ENCODE measurements at places on chromosomes 11 and 22. TPM values are rescaled to one million over a fixed set of nuclear protein-coding genes. Genes with fewer than 3 reads are reported as not detected.

DNA sequence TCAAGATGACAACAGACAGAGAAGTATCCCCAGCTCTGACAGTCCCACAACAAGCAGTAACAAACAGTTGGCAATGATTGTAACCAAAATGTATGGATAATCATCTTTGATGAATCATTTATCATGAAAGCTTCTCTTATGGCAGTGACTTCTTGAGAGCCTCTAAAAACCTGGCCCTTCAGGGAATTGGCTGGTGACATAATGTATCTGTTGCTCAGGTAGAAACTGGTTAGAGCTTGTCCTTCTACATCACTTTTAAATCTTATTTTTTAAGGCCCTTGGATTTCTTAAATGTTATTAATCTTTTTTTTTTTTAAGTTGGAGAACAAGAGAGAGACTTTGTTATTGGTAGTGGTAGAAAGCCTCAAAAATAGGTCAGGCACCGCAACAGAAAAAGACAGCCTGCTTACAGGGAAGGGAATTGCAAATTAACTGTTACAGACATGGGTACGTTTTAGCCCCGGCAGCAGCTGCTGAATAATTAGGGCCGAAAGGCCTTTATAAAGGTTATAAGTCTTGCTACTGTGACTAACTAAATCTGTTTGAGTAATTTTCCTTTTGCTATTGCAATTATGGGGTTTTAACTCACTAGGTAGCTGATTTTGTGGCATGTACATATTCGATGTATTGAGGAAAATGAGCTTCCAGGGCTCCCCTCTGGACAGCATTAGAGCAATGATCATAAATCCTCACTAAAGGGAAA, 207.7 kb upstream of the LRRC4C start:
- DNase-seq, result no peak
- H3K4me3 ChIP-seq, result no peak overlapping the region
- no peaks in the 10 kb centered on the region for H3K27me3 ChIP-seq
- H3K27ac ChIP-seq, result no peak overlapping the region

DNA sequence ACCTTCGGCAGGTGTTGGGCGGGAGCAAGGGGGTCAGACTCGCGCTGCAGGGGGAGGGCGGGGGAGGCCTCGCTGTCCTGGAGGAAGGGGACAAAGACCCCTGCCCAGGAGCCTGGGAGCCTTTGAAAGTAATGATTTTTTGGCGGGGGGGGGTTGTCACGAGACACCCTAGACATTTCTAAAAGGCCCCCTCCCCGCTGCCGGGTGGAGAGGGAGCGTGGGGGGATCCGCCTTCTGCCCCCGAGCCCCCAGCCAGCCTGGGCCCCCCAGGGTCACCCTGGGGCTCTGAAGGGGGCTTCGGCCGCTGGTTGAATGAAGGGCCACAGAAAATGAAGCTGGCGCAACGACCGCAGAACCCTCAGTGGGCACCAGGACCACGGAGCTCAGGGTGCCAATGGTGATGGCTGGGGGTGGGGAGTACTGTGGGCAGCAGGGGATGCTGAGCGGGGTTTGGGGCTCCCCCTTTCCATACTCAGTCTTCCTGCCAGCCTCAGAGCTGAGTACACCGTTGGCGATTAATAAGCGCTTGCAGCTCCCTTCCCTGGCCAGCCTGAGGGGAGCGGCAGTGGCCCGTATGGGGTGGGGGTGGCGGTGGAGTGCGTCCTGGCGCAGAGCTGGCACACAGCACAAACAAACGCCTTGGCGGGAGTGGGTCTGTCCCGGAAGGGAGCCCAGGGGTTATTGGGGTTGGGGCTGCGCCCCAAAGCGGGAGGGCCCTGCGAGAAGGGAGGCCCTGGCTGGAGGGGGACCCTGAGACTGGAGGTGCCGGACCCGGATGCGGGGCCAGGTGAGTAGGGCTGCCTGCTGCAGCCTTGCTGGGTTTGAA, 1.2 kb upstream of the DUSP8 start:
- peak overlapping the region; percentile 90 for H3K27ac ChIP-seq
- no peaks in the 10 kb centered on the region for H3K27me3 ChIP-seq
- no peaks in the 10 kb centered on the region for H3K36me3 ChIP-seq
- peak; percentile 35 for DNase-seq

- no peaks in the 10 kb centered on the region for H3K4me1 ChIP-seq
- no peaks in the 10 kb centered on the region for H3K27me3 ChIP-seq
- H3K36me3 ChIP-seq, result no peaks in the 10 kb centered on the region
- no peak overlapping the region for H3K4me3 ChIP-seq
Observed at GRCh38 chr22:17319546-17319945, 49.7 kb upstream of the CECR2 start.

DNA sequence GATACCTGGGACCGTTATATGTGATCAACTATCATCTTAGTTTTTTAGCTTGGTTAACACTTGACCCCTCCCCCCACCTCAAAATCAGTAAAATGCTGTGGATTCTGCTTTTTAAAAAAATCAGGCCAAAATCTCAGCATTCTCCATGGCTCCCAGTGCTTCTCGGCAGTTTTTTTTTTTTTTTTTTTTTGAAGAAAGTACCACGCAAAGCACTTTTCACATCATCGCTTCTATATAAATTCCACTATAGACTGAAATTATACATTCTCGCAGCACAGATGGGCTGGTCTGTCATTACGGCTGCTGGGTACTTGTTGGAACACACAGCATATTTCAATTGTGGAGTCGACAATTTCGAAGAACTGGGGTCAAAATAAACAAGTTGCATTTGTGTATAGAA, 67.7 kb upstream of the PPARA start:
- no peaks in the 10 kb centered on the region for H3K36me3 ChIP-seq
- no peaks in the 10 kb centered on the region for H3K27me3 ChIP-seq
- no peak for DNase-seq

GRCh38 chr22:37626144-37626543, 13.3 kb upstream of the SH3BP1 start:
- H3K27me3 ChIP-seq, result no peaks in the 10 kb centered on the region
- H3K4me1 ChIP-seq, result peaks cover 46% of the 10 kb centered on the region
- no peaks in the 10 kb centered on the region for H3K36me3 ChIP-seq
- no peak overlapping the region for H3K4me3 ChIP-seq
- no peak for DNase-seq

DNA sequence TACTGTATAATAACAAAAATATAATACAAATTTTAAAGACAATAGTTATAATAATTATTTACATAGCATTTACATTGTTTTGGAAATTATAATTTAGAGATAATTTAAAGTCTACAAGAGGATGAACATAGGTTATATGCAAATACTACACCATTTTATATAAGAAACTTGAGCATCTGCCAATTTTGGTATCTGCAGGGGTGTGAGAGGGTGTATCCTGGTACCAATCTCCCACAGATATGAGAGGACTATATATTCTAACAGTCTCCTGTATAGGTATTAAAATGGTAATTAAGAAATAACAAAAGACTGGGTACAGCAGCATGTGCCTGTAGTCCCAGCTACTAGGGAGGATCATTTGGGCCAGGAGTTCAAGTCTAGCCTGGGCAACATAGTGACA, 134.4 kb downstream of the APOL5 start:
- H3K27ac ChIP-seq, result no peak overlapping the region
- H3K4me3 ChIP-seq, result no peak overlapping the region
- no peaks in the 10 kb centered on the region for H3K36me3 ChIP-seq
- H3K27me3 ChIP-seq, result no peaks in the 10 kb centered on the region
- DNase-seq, result no peak
- no peaks in the 10 kb centered on the region for H3K4me1 ChIP-seq

GRCh38 chr11:91158891-91159537, 936.2 kb upstream of the CHORDC1 start:
- H3K4me3 ChIP-seq, result no peak overlapping the region
- no peak for DNase-seq
- no peaks in the 10 kb centered on the region for H3K36me3 ChIP-seq
- no peak overlapping the region for H3K27ac ChIP-seq

- H3K27ac ChIP-seq, result no peak overlapping the region
- no peak overlapping the region for H3K4me3 ChIP-seq
- H3K36me3 ChIP-seq, result no peaks in the 10 kb centered on the region
- peaks cover 11% of the 10 kb centered on the region for H3K27me3 ChIP-seq
- no peak for DNase-seq
- H3K4me1 ChIP-seq, result peaks cover 13% of the 10 kb centered on the region
Observed at GRCh38 chr22:37559521-37559900, 769 bp upstream of the CDC42EP1 start.

DNA sequence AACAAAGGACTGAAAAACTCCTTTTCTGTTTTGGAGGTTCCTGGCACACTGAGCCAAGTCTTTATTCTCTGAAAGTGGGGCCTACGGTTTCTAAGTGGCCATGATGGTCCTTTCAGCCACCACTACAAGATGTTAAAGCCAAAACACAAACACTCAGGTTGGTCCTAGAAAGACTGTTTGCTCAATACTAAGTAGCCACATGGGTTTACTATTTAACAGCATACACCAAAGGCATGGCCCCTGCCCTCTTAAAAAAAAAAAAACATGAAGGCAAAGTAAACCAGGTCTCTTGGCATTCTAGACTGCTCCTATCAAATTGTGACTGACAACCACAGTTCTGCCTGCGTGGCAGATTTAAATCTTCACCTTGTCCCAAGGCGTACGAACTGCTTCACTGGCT, 123.6 kb upstream of the BID start:
- no peaks in the 10 kb centered on the region for H3K27me3 ChIP-seq
- H3K27ac ChIP-seq, result no peak overlapping the region
- H3K36me3 ChIP-seq, result no peaks in the 10 kb centered on the region

DNA sequence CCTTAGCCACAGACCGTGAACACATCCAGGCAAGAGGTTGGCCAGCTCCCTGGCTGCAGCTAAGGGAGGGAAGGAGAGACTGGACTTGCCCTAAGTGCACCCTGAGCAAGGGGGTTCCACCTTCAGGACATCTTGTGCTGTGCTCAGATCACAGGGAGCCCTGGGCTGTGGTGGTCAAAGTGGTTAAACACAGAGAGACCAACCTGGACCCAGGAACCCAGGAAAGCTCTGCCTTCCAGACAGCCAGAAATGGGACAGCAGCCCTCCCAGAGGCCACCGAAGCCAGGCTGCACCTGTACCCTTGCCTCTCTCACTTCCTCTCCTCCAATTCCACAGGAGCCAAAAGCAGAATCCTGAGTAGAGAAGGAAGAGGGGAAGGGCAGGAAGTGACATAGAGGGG, 105.2 kb upstream of the TMEM45B start:
- H3K4me1 ChIP-seq, result no peaks in the 10 kb centered on the region
- no peaks in the 10 kb centered on the region for H3K27me3 ChIP-seq
- no peak for DNase-seq
- no peak overlapping the region for H3K4me3 ChIP-seq

GRCh38 chr22:50046019-50046415, 12.1 kb downstream of the TTLL8 start:
- H3K4me1 ChIP-seq, result no peaks in the 10 kb centered on the region
- DNase-seq, result no peak
- H3K4me3 ChIP-seq, result no peak overlapping the region
- no peaks in the 10 kb centered on the region for H3K27me3 ChIP-seq

GRCh38 chr11:85589373-85589772, 37.8 kb downstream of the DLG2 start:
- DNase-seq, result no peak
- H3K27ac ChIP-seq, result no peak overlapping the region
- no peaks in the 10 kb centered on the region for H3K27me3 ChIP-seq
- H3K36me3 ChIP-seq, result no peaks in the 10 kb centered on the region
- H3K4me3 ChIP-seq, result no peak overlapping the region
- no peaks in the 10 kb centered on the region for H3K4me1 ChIP-seq

GRCh38 chr11:9267680-9268079, 2.5 kb upstream of the DENND5A start:
- no peak overlapping the region for H3K4me3 ChIP-seq
- H3K4me1 ChIP-seq, result peaks cover 6% of the 10 kb centered on the region
- H3K27ac ChIP-seq, result no peak overlapping the region
- no peak for DNase-seq
- peaks cover 5% of the 10 kb centered on the region for H3K36me3 ChIP-seq

GRCh38 chr22:39252461-39253434, 8.0 kb upstream of the PDGFB start:
- H3K27ac ChIP-seq, result no peak overlapping the region
- H3K4me3 ChIP-seq, result no peak overlapping the region
- H3K27me3 ChIP-seq, result no peaks in the 10 kb centered on the region
- H3K36me3 ChIP-seq, result no peaks in the 10 kb centered on the region

- H3K36me3 ChIP-seq, result no peaks in the 10 kb centered on the region
- H3K4me1 ChIP-seq, result no peaks in the 10 kb centered on the region
- H3K4me3 ChIP-seq, result no peak overlapping the region
Observed at GRCh38 chr11:90512846-90513245, 290.0 kb upstream of the CHORDC1 start.

GRCh38 chr22:41596776-41597634, 7.4 kb upstream of the PMM1 start:
- H3K36me3 ChIP-seq, result no peaks in the 10 kb centered on the region
- H3K4me3 ChIP-seq, result no peak overlapping the region
- DNase-seq, result no peak

GRCh38 chr11:1127664-1128162, 30.0 kb upstream of the MUC5AC start:
- no peaks in the 10 kb centered on the region for H3K36me3 ChIP-seq
- no peaks in the 10 kb centered on the region for H3K4me1 ChIP-seq
- DNase-seq, result no peak
- no peak overlapping the region for H3K4me3 ChIP-seq
- H3K27me3 ChIP-seq, result no peaks in the 10 kb centered on the region

GRCh38 chr11:125638315-125638714, 13.4 kb downstream of the CHEK1 start:
- no peak overlapping the region for H3K4me3 ChIP-seq
- no peaks in the 10 kb centered on the region for H3K27me3 ChIP-seq
- no peaks in the 10 kb centered on the region for H3K4me1 ChIP-seq
- H3K36me3 ChIP-seq, result no peaks in the 10 kb centered on the region
- DNase-seq, result no peak
- no peak overlapping the region for H3K27ac ChIP-seq

- no peaks in the 10 kb centered on the region for H3K4me1 ChIP-seq
- no peaks in the 10 kb centered on the region for H3K36me3 ChIP-seq
- no peak overlapping the region for H3K27ac ChIP-seq
- H3K4me3 ChIP-seq, result no peak overlapping the region
- DNase-seq, result no peak
Observed at GRCh38 chr22:49156662-49157285, 670.9 kb downstream of the BRD1 start.

DNA sequence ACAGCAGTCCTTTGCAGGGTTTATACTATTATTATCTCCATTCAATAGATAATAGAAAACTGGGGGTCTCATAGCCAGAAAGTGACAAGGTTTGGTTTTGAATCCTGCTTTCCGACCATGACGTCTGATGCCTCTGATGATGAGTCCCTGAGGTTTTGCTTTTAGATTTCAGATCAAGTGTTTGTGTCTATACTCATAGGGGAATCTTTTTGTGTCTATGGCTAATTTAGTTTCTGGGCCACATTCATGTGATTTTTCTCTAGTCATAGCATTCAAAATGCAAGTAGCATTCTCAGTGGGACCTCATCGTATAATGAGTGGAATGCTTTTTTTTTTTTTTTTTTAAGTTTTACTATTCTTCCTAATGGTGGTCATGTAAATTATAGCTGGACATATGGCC, 72.9 kb downstream of the TNRC6B start:
- no peaks in the 10 kb centered on the region for H3K36me3 ChIP-seq
- no peak overlapping the region for H3K27ac ChIP-seq
- H3K4me1 ChIP-seq, result peaks cover 28% of the 10 kb centered on the region
- no peaks in the 10 kb centered on the region for H3K27me3 ChIP-seq
- no peak for DNase-seq
- no peak overlapping the region for H3K4me3 ChIP-seq

The C1QTNF6 gene
- total RNA-seq, result 14.5 TPM

The PKDREJ gene
- total RNA-seq, result not detected

The FGF4 gene
- not detected for total RNA-seq

The RAG1 gene
- 0.32 TPM for total RNA-seq

The CDC42BPG gene
- total RNA-seq, result 8.3 TPM

The KCNJ11 gene
- not detected for total RNA-seq

The PITPNM1 gene
- 112 TPM for total RNA-seq

The OR5M11 gene
- not detected for total RNA-seq

The SCARF2 gene
- total RNA-seq, result 2.4 TPM

The UBQLN3 gene
- total RNA-seq, result 0.57 TPM

The FXYD2 gene
- total RNA-seq, result 6.7 TPM

The TUT1 gene
- total RNA-seq, result 35.4 TPM

Data from naive thymus-derived CD4-positive, alpha-beta T cell (primary cell).